ENCODE measurements at places on chromosomes 2 and 18.

DNA sequence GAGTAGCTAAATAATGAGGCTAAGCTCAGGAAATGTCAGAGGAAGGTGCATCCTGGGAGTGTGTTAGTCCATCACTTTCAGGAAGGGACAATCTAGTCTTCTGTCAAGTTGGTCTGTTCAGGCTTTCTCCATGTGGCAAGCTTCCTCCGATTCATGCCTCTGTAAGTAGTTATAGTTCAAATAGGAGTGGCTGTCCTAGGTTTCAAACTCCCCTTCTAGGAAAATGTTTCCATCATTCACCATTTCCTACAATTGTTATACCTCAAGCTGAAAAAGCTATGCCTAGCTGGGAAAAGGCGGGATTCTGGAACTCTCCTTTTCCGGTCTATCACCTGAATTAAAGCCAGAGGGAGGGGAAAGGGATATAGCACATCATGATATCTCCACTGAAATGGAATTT is 287.7 kb upstream of the ZSWIM2 start:
- no peak for DNase-seq

DNA sequence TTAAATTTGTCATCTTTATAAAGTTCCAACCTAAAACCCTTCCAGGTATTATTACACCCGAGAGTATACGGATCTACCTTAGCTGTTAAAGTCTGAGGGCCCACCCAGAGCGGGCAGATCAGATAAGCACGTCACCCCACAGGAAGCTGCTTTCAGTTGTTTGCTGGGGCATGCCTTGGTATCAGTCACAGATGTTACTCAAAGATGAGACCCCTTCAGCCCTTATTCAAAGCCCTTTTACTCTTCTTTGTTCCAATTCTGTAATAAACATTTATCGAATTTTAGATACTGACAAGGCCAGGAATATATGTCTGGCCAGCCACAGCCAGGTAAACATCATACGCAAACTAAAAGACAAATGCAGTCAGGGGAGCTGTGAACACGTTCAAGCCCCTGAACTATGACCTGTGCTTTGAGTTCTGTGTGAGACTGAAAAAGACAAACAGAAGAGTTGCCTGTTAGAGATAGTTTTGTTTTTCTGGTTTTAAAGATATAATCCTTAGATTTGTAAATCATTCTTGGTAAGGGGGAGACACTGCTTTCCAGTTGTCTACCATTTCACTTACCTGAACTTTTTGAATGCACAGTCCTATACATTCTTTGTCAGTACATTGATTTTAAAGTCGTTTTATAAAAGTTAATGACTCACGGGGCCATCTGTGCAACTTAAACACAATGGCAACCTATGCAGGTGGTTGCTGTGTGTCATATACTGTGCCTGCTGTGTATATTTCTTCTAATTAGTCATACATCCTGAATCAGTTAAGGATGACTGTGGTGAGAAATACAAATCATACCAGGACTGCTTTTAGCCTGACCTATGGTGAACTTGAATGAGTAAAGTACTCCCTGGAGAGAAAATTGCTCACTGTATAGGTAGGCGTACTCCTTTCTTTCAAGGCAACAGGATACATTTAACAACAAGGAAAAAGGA is 100.5 kb upstream of the ITPRID2 start:
- no peak for DNase-seq

DNA sequence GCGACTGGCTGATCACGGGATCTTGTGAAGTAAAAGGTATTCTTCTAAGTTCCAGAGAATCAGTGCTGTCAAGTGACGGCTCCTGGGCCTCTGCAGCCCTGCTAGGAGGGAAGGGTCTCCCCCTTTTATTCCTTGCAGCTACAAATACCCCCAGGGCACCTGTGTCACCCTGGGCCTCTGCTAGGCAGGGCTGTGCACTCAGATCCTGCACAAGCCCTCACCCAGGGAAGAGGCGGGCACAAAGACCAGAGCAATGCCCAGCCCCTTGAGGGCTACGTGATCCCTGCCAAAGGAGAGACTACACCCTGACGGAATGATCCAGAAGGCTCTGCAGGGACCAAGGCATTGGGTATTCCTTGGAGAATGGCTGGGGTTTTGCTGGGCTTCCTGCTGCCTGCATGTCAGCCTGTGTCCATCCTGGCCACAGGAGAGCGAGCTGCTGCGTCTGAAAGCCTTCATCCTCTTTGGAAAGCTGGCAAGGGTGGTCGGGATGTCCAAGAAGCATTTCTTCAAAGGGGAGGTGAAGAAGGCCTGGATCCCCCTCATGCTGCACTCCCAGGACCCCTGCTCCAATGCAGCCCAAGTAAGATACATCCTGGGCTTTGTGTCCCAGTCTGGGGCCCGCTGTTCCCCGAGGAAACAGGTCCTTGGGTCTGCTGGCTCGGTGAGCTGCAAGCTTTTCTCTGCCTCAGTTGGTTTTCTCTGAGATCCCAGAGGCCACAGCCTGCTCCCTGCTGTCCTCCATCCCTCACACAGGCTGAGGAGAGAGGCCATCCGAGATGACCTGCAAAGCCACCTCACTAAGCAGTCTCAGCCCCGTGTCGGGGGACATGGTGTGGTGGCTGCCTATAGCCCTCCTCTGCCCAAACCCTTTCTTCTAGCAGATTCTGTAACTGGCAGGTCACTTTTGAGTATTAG is 24.9 kb downstream of the HJURP start:
- no peak for DNase-seq

DNA sequence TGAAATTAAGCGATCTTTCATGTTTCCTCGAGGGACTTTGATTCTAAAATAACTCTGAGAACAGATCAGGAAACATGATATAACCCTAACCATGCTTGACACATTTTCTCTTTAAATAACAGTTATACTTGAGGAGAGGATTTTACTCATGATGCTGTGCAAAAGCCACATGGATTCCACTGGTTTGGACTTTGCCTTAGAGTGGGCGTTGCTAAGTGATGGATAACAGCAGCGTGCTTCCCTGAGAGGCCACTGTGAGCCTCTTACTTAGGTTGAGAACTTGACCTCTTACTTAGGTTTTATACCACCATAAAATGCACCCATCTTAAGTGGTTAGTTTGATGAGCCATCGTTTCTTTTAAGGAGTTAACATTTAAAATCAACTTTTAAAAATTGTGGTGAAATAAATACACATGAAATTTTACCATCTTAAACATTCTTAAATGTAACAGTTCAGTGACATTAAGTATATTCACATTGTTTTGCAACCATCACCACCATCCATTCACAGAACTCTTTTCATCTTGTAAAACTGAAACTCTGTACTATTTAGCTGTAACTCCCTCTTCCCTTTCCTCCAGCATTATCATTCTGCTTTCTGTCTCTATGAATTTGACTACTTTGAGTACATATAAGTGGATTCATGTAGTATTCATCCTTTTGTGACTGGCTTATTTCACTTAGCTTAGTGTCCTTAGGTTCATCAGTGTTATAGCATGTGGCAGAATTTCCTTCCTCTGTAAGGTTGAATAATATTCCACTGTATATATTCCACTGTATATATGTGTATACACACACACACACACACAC is 22.6 kb downstream of the ANXA4 start:
- DNase-seq = no peak

DNA sequence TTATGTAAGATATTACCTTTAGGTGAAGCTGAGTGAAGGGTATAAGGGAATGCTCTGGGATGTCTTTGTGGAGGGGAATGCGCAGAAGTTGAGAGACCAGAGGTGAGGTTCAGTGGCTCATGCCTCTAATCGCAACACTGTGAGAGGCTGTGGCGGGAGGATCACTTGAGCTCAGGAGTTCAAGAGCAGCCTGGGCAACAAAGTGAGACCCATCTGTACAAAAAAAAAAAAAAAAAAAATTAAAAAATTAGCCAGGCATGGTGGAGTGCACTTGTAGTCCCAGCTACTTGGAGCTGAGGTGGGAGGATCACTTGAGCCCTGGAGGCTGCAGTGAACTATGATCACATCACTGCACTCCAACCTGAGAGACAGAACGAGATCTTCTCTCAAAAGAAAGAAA is 57.3 kb upstream of the SP3 start:
- DNase-seq = no peak

DNA sequence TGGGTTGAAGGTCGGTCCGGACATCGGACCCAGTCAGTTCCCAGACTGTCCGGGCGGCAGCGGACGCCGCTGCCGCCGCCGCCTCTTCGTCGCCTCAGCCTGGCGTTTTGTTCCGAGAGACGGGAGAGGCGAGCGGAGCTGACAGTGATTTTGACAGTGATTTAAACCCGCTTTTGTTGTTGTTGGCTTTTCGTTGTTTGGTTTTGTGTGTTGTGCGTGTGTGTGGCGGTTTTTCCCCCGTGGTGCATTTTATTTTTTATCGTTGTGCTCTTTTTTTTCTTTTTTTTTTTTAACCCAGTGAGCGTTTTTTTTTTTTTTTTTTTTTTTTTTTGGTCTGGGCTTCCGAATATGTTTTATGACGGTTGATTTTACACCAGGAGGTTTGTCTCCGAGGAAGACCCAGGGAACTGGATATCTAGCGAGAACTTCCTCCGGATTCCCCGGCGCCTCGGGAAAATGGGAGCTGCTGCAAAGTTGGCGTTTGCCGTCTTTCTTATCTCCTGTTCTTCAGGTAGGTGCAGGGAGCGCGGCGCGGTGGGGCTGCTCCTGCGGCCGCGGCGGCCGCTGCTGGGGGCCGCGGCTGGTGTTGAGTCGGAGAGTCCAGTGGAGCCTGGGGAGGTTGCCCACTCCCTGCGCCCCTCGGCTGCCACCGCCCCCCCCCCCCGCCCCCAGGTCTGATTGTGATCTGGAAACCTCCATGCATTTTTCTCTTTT is at the start of gene ACVR2A:
Gene ACVR2A (plus strand): TSS at position 333 of the 714 bp plus-strand sequence. CDS start 124 bp downstream, at position 457.
- DNase-seq = peak; percentile 17

GRCh38 chr18:3061581-3062312 is 48.8 kb upstream of the LPIN2 start:
- DNase-seq = no peak

DNA sequence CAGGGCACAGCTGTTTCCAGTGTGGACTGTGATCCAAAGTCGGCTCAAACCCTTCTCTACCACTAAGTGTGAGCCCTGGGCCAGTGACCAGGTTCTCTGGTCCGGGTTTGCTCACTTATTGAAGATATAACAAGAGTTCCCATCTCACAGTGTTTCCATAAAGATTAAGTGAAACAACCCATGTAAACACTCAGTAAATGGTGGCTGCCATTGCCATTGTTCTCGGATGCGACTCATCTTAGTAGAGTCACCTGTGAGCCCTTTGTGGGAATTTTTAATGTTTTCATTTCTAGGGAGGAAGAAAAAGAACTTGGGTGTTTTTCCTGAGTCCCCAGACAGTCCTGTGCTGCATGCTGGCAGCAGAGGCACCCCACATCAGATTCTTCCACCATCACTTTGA is 53.4 kb downstream of the TPGS2 start:
- no peak for DNase-seq

DNA sequence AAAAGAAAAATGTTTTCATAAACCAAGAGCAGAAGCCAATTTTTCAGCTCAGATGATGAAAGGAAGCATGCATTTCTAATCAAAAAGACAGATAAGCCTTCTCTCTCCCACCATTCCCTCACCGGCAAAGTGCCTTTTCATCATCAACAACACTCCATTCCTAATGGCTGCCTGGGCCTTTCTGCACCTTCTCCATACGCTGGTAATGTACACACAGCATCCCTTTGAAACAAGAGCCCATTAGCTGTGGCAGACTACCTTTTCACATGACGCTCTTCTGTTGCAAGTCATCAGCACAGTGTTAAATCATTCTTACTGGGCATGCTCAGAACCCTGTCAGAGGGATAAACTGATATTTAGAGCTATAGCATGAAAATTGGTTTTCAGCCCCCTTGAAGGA is 408.9 kb downstream of the MEIS1 start:
- no peak for DNase-seq

- no peak for DNase-seq
Measured at GRCh38 chr2:173136599-173136998, 61.0 kb downstream of the MAP3K20 start.

DNA sequence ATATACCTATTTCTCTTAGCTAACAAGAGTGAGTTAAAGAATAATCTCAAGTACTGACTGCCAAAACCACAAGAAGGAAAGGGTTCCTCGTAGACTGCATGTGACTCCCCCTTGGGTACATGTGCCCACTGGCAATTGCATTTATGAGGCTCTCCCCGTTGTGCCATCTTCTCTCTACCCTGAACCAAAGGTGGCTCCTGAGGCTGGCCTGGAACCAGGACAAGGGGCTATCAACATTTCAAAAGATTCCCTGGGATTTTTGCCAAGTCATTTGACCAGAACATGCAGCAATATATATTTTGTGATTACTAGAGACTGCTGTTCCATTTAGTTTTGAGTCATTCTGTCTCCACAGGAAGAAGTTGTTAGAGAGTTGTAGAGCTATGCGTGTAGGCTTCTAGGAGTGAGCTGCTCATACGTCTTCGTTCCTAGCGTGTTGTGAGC is 45.8 kb downstream of the LAMA3 start:
- no peak for DNase-seq

DNA sequence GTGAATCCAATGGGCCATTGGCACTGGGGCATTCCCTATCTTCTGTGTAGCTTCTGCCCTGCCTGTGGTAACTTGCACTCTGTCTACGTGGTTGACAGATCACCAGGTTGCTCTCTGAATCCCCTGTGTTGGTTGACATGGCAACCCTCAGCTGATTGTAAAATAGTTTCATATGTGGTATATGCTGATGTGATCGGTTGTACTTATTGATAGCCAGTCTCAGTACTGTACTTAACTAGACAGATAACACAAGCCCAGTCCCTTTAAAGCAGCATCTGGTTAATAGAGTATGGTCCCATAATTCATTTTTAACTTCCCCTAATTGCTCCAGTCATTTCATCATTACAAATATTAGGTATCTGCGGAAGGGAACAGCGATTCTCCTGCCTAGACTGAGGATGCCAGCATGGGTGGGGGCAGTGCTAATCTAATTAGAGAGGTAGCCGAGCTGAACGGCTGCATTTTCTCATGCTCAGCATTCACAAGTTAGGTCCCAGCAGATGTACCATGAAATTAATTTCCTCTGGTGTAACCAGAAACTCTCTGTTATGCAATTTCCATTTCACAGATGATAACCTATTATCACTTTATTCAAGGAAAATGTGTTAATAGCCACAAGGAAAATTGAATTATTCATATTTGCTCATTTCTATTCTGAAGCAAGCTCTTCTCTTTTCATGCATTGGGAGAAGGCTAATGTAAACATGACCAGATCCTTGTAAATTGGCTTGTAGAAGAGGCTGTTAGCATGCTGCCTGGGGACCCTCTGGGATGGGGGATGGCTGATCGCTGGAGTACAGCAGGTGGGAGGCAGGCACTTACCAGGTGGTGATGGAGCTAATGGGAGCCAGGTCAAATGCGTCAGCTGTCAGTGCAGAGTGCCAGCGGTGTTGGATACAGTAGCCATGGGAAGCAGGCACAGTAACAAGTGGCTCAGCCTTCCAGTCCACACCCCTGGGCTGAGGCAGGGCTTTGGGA is 608.3 kb downstream of the GALR1 start:
- DNase-seq = no peak

- no peak for DNase-seq
Measured at GRCh38 chr2:51027442-51027841, 4.5 kb downstream of the NRXN1 start.

DNA sequence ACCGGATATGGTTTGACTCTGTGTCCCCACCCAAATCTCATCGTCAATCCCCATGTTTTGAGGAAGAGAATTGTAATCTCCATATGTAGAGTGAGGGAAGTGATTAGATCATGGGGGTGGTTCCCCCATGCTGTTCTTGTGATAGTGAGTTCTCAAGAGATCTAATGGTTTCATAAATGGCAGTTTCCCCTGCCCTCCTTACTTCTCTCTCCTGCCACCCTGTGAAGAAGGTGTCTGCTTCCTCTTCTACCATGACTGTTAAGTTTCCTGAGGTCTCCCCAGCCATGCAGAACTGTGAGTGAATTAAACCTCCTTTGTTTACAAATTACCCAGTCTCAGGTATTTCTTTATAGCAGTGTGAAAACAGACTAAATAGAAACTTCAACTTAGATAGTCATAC is 69.5 kb downstream of the SESTD1 start:
- DNase-seq = no peak
